ENCODE measurements at places on chromosomes 11 and 22.

DNA sequence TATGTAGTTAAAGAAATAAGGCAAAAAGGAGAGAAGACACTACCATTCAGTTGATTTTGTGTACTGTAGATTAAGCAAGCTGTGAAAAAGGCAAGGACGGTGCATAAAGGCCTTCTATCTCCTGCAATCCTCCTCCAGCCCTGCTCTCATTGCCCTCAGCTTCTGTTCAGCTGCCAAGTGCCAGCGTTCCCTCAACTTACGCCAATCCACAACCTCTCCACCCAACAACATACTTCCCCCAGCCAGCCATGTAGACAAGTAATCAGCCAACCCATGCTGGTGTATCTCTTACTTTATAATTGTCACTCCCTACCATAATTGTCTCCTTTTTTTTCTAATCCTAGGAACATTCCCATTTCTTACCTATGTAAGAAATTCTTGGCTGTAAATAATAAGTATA is 30.1 kb upstream of the ANO5 start:
- no peak for DNase-seq

- no peak for DNase-seq
These were observed 189.4 kb downstream of the CEP164 start for GRCh38 chr11:117517097-117517496.

GRCh38 chr11:60872124-60872960 is 5.0 kb downstream of the ZP1 start:
- DNase-seq, result no peak

DNA sequence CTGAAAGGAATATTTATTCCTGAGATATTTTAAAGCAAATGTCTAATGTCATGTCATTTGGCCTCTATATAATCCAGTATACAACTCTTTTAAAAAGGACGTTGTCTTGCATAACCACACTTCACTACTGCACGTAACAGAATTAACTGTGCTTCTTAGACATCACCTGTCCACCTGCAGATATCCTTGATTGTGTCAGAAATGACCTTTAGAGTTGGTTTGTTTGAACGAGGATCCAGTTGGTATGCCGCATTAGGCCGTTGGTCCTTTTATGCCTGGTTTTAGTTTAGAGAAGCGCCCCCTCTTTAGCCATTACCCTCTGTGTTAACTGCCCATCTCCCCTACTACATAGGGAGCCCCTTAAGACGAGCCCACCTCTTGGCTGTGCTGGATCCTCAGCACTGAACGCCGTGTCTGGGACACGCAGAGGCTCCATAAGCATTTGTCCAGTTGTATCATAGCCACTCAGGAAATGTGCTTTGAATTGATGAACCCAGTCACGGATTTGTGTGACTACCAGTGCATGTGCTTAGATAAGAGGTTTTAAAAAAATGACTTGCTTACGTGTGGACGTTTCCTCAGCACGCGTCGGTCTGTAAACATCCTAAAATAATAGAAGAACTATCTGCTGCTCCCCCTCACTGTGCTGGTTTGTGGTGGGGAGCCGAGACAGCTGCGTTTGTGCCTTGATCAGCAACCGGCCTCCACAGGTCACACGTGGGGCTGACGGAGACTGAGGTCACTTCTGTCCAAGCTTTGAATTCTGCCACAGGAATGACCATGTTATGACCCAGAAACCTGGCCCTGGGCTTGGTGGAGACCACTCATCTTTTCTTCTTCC is 4.0 kb downstream of the MICAL2 start:
- DNase-seq, result no peak

GRCh38 chr11:64502634-64503033 is 88.4 kb upstream of the SLC22A12 start:
- no peak for DNase-seq
